Stimulated activated CD8-positive, alpha-beta memory T cell treated with anti-CD3 and anti-CD28 coated beads, Interleukin-7, amount 100 ng/mL, for 48 hours (primary cell): ENCODE measurements at places on chromosomes 12 and 14.

- no peak for DNase-seq
These were observed 524.5 kb downstream of the GALC start for GRCh38 chr14:87468531-87468930.

- DNase-seq, result no peak
These were observed 28.0 kb upstream of the ADIPOR2 start for GRCh38 chr12:1662761-1663439.

DNA sequence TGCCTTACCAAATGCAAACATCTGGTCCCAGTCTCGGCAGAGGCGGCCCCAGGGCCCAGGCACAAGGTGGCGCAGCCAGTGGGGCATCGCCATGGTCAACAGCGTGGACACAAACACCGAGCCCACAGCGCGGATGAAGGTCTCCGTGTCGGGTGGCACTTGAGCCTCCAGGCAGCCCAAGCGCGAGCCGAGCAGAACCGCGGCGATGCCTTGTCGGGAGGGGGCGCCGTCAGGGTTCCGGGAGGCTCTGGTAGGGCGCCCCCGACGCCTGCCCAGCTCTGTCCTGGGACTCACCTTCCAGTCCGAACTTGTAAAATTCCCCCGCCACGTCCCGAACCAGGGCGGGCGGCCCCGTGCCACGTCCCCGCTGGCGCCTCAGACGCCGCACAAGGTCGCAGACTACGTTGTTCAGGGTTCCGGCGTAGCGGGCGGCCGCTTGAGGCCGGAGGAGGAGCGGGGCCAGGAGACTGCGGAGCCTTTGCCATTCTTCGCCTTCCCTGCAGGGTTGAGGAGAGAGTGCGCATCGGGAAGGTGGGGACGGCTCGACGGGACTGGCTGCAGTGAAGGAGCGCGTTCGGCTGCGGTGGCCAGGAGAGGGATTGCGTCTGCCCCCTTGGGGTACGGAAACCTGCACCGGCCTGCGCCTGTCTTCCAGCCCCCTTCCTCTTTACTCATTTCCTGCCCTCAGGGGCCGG is 1.7 kb downstream of the CYP27B1 start:
- no peak for DNase-seq

- no peak for DNase-seq
These were observed 5.3 kb downstream of the NUAK1 start for GRCh38 chr12:106133136-106134087.

DNA sequence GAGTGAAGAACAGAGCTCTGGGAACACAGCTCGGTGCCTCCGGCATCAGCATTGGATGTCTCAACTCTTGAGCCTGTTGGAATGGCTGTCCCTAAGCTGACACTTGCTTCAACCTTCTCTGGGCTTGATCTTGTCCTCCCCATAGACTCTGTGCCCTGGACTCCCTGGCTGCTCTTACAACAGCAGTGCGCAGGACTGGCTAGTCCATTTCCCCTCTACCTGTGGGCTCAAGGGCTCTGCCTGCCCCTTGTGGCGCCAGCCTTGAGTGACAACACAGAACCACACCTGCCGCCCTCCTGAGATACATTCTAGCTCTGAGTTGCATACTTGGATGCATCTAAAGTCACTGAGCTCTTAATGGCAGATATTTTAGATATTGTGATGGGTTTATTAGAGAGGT is 6.2 kb downstream of the CRADD start:
- DNase-seq, result no peak

DNA sequence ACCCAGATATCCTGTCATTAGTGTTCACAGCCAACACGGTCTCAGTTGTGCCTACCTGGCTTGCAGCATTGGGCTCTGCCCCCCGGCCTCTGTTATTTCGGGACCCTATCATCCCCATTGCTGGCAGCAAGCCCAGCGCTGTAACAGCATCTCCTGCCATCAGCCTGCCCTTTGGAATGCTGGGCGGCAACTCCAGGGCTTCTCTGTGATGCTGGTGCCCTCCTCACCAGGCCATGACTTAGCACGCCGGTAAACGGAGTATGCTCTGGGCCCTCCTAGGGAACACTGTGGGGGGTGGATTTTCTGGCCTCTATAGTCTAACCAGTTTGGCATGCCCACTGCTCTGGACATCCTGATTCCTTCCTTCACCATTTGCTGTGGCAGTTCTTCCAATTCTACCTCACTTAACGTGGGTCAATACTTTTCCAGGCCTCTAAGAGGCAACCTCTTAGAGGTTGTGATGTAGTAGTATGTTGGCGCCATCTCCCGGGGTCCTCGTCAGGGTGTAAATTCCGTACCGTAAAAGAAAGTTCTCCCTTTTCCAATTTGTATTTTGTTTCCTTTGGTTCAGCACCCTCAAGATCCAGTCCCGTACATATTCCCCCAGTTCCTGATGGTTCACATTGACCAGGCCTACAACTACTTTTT is 80.0 kb downstream of the SINHCAF start:
- no peak for DNase-seq

- DNase-seq, result no peak
These were observed 217.4 kb upstream of the RTL1 start for GRCh38 chr14:101120641-101121507.

DNA sequence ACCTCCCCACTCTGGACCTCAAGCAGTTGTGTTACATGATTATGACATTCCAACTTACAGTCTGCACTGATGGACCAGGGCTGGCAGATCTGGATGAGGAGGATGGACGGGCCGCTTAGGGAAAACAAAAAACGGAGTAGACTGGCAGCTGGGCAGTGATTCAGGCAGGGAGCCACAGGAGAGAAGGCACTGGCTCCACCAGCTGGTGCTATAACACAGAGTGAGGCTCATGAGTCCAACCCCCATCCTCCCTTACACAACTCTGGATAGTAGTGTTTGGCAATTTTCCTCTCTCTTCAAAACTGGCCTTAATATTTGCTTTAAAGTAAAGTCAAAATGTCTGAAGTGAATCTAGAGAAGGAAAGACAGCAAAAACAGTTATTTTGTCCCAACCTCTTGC is 9.7 kb upstream of the RIC8B start:
- no peak for DNase-seq

DNA sequence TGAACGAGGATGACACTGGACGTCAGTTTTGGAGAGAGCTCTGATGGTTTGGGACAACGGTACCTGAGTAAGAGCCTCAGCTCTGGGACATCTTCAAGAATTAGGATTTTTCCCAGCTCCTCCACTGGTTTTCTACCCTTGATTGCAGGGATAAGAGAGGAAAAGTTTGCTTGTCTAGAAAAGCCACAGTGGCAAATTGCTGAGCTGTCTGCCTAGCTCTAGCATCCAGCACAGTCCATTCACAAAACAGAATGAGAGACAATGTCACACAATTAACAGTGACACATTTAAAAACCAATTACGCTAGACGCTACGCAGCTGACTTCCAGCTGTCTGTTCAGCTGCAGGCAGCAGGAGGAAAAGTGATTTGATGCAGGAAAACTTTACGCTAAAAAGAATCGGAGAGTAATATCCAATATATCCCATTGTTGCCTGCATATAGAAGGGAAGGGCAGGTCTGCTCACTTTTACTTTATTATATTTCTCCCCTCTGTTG is 168.1 kb upstream of the PRICKLE1 start:
- DNase-seq, result no peak

GRCh38 chr14:32559590-32559989 is 230.5 kb downstream of the AKAP6 start:
- DNase-seq, result no peak

- no peak for DNase-seq
These were observed 336.8 kb upstream of the TMTC1 start for GRCh38 chr12:30120522-30120921.

DNA sequence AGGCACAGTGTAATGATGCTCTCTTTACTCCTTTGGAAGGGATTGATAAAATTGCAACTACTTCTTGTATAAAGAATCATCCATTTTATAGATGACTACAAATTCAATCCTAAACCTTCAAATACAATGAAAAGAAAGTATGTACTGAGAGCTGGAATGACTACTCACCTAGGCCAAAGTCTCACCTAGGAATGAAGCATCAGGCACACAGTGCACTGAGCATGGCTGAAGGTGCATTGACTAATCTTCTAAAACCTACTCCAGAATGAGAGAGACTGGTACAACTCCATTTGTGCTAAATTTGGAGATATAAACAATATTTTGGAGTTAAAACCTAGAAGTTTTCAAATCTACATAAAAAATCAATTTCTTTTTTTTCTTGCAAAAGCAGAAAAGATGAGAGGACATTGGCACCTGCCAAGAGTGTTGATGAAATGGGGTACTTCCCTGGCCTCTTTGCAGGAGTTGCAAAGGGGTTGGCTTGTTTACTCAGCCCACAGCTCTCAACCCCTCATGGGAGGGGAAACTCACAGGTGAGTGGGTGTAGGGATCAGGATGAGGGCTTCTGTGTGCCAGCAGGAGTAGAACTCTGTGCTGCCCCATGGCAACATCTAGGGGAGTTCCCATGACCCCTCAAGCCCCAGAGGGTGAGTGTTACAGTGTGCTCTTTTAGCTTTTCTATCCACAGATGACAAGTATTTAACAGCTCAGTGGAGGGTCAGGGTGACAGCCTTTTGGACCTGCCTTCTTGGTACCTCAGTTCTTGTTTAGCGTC is 31.3 kb downstream of the CLECL1 start:
- no peak for DNase-seq

DNA sequence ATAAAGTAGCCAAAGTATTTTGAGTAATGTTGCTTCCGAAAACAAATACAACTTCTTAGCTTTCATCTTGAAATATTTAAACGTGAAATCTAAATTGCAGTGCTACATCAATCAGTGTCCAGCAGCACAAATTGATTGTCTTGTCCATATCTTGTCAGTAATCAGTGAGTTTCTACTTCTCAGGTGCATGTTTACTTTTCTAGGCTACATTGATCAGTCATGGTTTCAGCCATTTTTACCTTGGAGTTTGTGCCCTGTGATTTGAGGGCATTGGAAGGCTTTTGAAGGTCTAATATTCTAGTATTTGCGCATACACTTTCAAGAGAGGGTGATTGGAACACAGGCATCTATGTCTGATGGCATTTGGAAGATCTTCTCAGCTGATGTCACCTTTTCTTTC is 12.4 kb downstream of the RMST start:
- no peak for DNase-seq

GRCh38 chr12:5916785-5917290 is 28.2 kb downstream of the ANO2 start:
- DNase-seq, result no peak

DNA sequence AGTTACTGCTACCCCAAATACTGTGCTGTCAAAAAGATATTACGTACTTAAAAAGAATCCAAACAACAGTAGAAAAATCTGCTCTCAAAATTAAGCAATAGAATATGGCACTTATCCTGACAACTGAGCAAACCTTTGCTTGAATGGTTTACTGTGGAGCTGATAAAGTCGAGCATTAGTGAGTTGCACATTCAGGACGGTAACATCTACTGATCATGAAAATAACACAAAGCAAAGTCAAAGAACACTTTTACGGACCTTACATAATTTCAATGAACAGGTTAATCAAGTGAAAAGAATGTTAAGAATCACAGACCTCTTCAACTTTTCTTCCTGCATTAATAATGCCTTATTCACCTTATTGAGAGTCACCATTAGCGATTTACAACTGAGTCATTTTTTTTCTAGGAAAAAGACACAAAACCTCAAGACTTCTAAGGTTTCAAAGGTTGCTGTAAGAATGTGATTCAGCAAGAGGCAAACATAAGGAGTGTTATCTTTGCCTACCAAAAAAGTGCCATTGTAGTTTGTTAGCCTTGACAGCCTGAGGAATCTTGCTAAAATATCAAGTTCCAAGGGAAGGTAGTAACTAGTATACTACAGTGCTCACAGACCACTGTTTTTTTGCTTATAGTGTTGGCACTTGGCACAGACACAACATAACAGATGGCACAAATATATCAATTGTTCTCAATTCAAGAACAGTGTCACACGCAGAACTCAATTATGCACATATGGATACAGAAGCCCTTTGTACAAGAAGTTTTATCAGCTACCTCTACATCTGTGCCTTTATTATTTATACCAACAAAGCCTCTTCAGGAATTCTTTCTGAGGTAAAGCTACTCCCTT is 334.2 kb upstream of the RPL10L start:
- DNase-seq, result no peak

DNA sequence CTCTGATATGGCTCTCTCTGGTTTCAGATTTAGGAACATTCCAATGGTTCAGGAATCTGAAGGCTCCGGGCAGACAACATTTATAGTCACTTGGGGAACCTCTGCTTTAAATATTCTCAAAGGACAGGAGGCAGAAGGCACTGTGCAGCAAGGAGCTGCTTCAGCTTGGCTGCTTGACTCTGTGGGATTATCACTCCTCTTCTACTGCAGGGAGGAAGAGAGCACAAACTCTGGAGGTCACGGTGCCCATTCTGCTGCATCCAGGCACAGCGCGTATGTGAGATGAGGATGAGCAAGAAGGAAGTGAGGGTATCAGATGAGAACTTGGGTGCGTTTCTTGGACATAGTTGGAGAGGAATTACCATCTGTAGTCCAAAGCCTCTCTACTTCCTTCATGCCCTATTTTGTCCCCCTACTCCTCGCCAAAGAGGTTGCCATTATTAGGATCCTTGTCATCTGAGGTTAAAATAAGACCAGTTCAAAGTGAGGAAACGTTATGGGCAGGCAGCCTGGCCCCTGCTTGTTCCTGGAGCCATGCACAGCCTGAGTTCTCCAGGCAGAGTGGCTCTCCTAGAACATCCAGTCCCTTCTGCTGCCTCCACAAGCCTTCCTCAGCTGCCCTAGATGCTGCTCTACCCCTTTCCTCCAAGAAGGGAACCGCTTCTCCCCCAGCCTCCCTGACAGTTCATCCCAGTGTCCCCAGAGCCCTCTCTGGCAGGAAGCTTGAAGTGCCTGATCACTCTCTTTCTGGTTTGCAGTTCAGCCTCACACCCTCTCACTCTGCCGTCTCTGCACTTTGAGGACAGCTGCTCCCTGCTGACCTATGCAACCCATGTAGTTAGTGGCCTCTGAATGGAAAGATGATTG is 12.5 kb downstream of the FGF6 start:
- DNase-seq, result no peak

- no peak for DNase-seq
These were observed 365.6 kb upstream of the TBX3 start for GRCh38 chr12:115049614-115050013.

DNA sequence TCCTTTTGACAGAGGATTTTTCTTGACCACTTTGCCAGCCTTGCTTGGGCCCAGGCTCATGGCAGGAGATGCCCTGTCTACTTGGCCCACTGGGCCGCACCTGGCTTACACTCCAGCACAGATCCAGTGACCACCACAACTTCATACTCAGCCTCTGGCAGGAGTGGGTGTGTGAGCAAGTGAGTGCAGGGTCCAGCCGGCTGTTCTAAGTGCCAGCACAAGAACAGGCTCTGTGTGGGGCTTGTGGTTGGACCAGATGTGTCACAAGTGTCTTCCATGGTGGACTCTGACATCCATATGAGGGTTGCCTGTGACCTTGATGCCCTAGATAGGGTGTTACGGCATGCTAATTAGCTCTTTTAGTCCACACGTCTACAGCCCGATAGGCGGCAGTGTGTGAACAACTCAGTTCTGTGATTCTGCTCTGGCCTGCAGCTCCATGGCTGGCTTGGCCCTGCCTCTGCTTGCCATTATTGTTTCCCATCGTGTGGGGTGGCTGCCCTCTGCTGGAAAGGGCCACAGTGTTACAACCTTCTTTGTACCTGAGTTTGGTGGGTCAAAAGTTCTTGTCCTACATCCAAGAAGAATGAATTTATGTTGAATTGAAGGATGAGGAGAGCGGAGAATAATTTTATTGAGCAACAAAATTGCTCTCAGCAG is 1089.1 kb downstream of the SLC6A15 start:
- no peak for DNase-seq

GRCh38 chr14:76012354-76012753 is 26.8 kb downstream of the IFT43 start:
- no peak for DNase-seq
